ENCODE measurements at places on chromosomes 2 and 18.

- DNase-seq, result no peak
Observed at GRCh38 chr2:109304242-109304641, 175.2 kb downstream of the SH3RF3 start.

GRCh38 chr18:12766986-12767433 is 64.2 kb downstream of the PSMG2 start:
- no peak for DNase-seq

- peak; percentile 39 for DNase-seq
Observed at GRCh38 chr18:39414009-39414700, 1848.6 kb upstream of the CELF4 start.

- DNase-seq, result peak; percentile 20
Observed at GRCh38 chr2:3476321-3476984, 42.9 kb downstream of the ADI1 start.

- no peak for DNase-seq
Observed at GRCh38 chr2:70959271-70959761, 19.1 kb upstream of the ANKRD53 start.

DNA sequence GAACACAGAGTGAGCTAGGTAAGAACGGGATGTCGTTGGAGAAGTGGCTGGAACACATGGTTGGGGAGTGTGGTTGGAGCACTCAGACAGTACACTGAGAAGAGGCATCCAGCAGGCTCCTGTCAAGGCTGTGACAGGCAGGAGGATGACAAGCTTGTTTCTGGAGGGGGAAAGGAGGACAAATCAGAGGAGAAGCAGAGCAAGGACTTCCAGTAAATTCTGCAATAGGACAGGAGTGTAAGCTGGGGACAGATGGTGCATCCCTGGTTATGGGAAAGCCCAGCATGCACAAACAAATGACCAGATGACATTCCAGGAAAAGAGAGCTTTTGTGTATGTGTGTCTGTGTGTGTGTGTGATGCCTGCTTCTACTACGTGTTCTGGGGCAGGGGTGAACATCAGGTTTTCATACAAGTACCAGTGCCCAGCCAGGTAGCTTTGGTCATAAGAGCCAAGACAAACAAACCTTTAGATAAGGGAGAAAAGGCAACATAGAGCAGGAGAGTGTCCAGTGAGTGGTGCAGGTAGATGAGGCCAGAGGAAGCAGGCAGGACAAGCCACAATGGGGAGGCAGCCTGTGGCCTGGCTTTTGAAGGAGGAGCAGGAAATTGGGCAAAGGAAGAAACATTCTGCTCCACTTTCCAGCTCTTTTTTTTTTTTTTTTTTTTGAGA is 32.1 kb upstream of the MAPK4 start:
- no peak for DNase-seq

DNA sequence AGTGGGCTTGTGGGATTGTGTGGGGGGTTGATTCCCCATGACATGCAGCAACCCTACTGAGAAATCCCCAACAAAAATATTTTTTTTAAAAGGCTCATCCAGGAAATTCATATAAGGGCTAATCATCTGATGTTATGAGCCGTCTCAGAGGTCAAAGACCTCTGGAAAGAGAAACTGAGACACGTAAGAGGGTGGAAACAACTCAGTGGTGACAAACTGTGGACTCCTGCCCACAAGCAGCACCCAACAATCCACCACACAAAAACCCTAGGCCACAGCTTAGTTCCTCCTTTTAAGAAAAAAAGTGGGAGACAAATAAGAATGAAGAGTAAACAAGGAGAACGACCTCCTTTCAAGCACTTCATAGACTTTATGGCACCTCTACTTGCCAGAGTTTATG is 1096.1 kb upstream of the NRXN1 start:
- peak; percentile 50 for DNase-seq

- DNase-seq, result peak; percentile 87
Observed at GRCh38 chr2:54838585-54839035, 115.1 kb downstream of the EML6 start.

DNA sequence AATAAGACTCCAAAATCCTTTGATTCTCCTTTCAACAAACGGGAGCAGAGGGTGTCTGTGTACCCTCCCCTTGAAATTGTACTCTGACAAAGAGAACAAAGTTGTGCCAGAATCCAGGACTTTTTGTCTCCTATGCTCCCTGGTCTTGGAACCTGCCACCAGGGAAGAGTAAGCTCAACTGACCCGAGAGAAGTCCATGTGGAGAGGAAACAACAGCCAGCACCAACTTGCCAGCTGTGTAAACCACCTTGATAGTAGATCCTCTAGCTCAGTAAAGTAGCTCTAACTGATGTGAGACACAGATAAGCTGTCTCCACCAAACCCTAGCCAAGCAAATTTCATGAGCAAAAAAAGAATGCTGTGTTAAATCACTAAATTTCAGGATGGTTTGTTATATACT is 46.9 kb downstream of the LNPK start:
- DNase-seq, result no peak

DNA sequence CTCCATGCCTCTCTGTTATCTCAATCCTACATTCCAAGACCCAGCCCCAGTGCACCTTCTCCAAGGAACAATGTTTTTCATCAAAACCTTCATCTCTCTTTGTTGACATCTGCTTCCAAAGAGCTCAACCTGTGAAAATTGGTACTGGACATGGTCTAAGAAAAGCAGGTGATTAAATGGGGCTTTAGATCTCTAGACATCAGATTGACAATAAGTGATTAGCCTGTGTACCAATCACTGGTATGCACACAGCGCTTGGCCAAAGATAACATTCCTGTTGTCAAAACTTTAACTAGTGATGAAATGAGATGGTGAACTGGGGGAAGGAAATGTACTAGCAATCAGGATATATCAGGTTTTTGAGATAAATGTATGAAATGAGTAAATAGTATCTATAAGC is 183.3 kb downstream of the TDRD15 start:
- no peak for DNase-seq

DNA sequence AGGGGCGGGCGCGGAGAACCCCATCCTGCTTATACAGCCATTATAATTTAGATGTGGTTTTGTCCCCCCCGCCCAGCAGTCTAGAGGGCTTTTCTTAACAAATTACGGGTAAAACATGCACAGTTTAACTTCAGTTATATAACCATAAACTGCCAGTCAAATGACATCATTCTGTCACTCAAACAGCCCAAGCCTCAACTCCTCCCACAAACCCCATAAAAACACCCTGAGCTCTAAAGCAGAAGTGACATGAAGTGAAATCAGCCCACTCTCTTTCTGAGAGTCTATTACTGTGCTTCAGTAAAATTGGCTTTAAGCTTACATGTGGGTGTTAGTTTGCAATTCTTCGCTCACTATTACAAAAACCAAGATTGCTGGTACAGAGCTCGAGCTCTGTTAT is 705.1 kb upstream of the GCFC2 start:
- DNase-seq, result no peak

DNA sequence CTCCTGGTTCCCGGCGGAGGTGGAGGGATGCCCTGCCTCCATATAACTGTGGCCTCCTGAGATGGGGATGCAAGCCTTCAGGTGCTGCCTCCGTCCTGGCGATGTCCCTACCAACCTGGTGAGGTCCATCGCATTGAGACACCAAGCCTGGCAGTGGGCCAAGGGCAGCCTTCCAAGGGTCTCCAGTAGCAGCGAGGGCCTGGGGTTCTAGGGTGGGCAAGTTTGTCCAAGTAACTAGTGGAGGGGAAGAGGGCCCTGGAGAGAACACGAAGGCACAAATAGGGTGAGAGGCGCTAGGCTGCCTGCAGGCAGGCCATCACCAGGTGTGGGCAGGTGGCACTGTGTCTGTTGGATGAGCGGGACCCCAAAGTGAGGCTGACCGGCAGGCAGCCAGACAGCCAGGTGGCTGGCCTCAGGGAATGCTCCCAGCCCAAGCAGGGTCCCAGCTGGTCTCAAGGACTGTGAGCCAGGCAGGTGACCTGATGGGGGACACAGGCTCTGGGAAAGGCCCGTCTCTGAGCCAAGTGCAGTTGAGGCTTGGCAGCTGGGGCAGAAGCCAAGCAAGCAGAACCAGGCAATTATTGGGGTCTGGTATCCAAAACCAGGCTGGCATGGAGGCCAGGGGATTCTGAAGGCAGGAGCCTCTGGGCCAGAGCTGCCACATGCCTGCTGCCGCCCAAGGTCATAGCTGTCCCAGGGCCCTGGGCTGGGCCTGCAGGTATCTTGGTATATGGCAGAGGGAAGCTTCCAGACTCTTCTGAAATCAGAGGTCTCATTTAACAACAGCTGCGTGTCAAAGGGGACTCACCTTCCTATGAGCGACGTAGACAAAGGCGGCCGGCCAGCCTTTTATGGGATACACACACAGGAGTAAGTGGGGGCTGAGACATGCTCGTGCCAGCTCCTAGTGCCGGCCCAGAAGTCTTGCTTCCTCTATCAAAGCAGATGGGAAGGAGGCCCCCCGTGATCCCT is 23.4 kb downstream of the RAMP1 start:
- no peak for DNase-seq

DNA sequence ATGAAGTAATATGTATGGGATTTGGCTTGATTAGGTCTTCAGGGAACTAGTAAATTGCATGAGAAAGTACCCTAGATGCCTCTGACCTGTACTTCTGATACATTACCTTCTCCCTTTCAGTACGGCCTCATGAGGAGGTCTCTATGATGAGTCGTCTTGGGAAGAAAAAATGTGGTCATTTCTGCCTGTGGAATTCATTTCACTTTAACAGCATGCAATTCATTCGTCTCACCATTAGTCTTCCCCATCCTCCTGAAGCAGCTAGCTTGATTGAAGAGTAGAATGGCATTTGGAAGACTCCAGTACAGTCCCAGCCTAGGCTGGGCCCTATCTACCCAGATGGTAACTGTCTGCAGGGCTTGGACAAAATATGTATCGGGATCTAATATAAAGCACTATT is 52.2 kb downstream of the TMX3 start:
- DNase-seq, result peak; percentile 57

DNA sequence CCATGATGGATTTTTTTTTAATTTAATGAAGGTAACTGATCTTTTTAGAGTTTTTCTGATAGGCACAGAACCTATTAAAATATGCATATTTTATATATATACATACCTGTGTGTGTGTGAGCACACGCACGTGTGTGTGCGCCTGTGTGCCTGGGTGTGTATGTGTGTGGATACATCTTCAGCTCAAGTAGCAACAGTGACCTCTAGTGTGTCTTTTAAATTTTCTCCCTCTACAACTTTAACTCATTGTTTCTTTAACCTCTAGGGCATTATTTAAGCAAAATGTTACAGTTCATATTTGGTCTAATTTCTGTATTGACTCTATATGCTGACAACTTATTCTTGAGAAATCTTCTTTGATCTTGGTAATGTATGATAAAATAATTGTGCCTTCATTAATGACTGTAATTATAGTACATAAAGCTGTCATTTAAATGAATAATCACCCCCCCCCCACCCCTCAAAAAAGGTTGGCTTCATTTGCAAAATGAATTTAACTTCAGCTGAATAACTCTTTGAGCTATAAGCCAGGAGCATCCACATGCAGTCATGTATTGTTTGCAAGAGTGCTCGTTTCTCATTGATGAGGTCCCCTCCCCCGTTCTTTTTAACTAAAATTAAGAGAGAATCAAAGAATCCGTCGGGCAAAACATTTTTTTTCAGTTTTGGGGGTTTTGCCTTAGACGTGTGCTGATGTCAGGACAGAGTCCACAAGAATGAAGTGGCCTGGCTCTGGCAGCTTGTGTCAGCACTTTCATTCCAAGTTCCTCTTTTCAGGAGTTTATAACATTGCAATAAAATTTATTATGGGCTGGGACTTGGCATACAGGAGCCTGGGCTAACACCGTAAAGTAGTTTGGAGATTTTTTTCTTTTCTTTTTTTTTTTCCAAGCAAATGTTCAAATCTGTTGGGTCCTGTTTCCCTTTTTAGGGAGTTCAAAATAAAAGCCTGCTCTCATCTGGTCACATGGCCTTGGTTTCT is 80.0 kb downstream of the ETAA1 start:
- DNase-seq, result peak; percentile 79

DNA sequence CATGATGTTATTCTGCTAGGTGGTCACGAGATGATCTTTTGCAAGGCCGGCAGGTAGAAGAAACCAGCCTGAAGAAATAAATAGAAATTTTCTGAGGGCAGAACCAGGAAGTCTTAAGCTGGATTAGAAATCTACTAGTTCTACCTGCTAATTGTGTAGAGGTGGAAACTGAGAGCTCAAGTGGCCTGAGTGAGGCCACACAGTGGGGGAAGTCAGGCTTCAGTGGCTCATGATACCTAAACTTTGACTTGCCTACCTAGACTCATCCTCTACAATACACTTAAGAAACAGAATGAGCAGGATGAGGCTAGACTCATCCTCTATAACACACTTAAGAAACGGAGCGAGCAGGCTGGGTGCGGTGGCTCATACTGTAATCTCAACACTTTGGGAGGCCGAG is 134.9 kb upstream of the NDUFV2 start:
- no peak for DNase-seq

DNA sequence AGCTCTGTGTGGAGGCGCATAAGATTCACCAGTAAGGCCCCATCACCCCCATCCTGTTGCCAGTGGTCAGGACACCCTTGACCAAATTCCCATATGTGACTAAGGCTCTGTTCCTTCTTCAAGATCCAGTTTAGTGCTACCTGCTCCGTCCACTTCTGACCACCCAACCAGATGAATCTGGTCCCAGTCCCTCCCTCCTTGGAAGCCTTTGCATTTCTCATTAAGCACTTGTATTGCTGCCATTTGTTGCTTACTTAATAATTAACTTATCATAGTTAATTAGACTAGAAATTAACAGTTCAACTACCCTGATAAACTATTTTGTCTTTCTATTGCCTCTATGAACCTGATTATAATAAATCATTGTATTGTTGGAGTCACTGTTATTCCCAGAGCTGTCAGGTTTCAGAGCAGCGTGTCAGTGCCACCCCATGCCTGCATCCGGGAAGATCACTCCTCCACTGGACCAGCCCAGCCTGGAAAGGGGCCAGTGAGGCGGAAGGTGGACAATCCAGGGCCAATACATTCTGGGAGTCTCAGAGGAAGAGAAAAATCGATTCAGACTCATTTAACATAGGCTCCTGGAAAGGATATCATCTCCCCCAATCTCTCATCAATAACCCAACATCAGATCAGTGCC is 9.5 kb upstream of the NAT8 start:
- no peak for DNase-seq

GRCh38 chr2:62996534-62997186 is 54.0 kb upstream of the OTX1 start:
- DNase-seq, result no peak

- no peak for DNase-seq
Observed at GRCh38 chr2:10675131-10675530, 14.6 kb downstream of the NOL10 start.

Data from cardiac fibroblast (primary cell).